ENCODE measurements at places on chromosomes 5 and 9.

DNA sequence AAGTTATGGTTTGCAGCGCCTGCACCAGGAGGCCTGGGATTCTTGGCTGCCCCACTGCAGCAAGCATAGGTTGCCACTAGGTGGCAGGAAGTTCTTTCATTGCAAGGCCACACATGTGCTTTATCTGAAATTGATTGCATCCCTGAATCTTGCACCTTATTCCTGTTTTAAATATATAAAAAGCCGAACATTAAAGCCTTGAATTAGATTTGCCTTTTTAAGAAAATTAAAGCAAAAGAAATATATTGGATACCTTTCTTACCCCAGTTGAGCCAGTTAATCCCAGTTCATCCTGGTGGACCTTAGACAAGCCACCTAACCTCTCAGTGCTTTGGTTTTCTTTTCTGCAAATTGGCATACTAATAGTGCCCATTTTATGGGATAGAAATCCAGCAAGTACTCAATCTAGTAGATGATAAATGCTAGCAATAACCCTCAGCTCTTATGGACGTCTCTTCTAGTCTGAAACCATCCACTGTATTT, 6.3 kb upstream of the TRMT10B start:
- DNase-seq = no peak

DNA sequence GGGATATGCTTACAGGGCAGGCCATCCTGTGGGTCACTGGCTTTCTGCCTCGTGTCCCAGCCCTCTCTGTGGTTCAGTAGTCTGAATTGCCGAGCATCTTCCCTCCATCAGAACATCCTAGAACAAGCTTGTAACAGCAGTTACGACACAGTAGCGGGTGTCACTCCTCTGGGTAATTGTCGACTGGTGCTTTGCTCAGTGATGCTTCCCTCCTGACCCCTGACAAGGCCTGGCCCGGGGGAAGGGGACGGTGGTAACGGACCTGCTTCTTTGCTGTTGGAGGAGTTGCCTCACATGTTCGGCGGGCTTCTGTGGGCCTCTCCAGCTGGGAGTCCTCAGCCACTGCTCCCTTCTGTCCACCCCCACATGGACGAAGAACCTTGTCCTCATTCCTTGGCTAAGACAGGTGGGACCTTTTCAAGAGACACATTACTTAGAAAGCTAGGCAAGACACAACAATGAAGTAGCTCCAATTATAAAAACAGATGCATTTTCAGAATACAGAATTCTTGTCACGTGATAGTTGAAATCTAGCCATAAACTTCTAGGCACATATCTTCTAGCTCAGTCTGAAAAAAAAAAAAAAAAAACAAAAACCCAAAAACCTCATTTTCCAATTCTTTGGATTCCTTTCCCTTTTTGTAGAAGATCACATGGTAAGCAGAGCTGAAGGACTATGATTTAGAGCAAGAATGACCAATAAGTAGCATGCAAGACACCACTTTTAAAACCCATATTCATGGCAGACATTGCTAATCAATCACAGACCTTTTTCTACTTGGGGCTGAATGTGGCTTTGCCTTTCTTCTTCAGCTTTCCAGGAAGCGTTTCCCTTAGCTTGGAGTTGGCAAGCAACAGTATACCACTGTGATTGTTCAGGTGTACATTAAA, 25.0 kb downstream of the HMCN2 start:
- no peak for DNase-seq

DNA sequence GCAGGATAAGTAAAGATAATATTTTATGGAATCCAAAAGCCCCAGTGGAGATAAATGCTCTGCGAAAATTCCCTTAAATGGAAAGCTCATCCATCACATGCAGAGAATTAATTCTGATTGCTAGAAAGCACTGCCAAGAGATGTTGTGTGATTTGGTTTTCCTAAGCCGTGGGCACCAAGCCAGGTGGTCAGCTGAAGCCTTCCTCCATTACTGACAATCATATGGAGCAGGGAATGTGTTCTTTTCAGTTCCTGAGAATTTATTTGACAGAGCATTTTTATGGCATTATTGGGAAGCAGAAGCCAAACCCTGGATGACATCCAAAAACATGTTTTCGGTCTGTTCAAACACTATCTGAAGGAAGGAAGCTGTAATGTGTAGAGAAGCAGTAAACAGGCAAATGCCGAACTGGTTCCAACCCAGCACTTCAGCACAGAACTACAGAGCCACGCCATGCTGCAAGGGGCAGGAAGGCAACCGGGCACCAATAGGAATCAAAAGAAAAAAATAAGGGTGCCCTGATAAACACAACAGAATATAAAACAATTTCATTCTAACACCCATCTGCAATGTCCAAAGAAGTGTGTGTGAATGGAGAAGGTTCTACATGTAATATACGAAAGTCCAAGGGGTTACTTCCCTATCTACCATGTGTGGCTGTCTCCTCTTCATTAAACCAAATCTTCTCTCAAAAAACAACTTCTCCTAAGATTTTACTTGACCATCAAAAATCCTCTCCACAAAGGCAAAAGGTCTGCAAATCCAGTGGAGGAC, 12.3 kb downstream of the ARSB start:
- DNase-seq = no peak

DNA sequence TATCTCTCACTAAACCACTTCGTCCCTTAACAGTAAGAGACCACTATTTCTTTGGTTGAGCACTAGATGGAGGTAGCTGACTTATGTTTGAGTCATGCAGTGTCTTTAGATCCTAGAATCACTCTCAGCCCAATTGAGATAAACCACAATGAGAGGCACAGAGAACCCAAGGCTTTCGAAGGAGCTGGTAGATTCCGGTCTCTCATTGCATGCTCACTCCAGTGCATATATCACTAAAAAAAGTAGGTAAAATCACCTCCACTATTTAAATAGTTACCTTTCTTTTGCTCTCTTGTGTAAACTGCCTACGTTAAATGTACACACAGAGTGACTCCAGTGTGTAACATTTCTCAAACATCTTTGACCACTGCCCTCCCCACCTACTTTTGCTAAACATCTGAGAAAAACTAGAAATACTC, 27.6 kb downstream of the ACTL7A start:
- DNase-seq = no peak

DNA sequence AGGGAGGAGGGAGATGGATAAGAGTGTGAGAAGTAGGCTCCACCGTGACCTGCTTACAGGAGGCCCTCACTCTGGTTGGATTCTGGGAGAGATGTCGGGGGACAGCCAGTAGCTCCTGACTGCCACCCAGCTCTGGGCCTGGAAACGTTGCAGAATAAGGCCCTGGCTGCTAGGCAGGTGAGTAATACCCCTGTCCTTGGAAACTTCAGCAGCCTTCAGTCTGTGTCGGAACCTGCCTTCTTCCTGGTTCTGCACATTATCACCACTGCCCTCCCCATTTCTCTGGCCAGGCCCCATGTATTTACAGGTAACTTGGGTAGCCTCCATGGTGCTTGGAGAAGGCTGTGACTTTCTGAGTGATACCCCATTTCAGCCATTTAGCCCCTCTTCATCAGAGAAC, 26.8 kb downstream of the FAXDC2 start:
- no peak for DNase-seq

DNA sequence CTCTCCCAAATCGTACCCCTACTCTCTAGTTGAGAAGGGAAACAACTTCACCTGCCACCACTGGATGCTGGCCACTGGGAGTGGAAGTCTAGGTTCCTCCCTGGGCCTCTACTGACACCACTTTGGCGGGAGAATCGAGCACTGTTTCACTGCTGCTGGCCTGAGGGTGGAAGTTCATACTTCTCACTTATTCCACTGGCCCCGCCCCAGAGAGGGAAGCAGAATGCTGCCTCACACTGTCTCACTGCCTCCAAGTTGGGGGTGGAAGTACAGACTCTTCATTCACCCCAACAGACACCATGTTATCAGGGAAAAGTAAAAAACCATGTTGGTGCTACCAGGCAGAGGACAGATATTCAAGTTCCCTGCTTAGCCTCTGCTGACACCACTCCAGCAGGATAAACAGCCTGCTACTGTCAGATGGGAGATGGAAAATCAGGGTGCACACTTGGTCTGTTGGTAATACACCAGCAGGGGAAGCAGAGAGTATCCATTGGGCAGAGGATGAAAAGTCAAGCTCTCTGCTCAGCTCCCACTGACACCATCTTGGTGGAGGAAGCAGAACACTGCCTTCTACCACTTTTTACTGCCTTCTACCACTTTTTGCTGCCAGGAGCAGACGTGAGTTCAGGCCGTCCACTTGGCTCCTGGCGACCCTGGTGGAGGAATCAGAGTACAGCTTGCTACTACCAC, 159.4 kb downstream of the SIL1 start:
- DNase-seq = no peak

DNA sequence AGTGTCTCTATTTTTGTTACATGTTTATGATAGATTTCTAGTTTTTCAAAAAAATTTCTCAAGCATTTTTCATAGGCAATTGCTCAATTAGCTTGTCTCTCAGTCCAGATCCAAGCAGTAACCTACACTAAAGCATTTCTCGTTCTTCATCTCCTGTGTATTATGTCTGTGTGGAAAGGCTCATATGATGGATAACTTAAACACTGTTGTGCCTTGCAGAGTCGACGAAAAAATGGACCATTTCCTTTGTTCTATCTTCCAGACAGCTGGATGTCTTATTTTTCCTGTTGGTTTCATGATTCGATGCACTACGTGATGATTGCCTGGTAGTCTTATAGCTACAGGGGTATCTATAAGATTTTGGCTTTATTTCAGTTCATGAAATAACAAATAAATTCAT, 347.8 kb downstream of the TRPM3 start:
- DNase-seq = no peak

DNA sequence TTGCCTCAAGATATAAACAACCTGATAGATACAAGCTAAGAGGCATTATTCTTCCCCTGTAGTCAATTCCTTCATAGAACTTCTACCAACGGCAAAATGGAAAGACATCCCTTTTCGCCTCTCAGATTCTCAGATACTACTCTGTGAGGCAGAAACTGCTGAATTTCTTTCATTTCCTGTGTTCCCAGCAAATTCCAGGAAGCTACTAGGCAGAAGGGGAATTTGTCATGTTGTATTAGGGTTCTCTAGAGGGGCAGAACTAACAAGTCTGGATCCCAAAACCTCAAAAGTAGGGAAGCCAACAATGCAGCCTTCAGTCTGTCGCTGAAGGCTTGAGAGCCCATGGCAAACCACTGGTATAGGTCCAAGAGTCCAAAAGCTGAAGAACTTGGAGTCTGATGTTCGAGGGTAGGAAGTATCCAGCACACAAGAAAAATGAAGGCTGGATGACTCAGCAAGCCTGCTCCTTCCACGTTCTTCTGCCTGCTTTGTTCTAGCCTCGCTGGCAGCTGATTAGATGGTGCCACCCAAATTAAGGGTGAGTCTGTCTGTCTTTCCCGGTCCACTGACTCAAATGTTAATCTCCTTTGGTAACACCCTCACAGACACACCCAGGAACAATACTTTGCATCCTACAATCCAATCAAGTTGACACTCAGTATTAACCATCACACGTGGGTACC, 15.2 kb downstream of the RNF180 start:
- no peak for DNase-seq

DNA sequence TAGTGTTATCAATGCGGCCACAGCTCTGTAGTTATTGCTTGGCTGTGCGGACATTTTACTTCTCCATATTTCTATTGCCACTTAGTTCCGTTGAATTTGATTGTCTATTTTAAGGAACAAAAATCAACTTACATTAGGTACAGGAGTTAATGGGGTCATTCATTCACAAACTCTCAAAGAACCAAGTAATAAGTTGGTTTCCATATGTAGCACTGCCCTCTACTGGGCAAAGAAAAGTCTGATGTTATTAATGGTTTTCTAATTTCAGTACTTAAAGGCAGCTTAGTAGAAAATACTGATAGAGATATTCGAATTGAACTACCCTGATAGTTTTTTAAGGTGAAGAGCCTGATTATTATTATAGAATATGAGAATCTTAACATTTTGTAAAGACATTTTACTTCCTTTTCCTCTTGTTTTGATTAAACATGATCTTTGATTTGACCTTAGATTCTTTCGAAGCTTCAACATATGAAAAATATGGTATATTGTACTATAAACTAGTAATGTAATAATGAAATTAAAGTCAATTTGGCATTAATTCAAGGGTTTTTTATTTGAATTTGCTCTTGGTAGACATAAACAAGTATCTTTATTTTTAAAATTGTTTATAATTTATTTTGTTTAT, 119.5 kb upstream of the CTNND2 start:
- DNase-seq = no peak

GRCh38 chr5:32092938-32093812, 80.9 kb downstream of the GOLPH3 start:
- peak; percentile 48 for DNase-seq

DNA sequence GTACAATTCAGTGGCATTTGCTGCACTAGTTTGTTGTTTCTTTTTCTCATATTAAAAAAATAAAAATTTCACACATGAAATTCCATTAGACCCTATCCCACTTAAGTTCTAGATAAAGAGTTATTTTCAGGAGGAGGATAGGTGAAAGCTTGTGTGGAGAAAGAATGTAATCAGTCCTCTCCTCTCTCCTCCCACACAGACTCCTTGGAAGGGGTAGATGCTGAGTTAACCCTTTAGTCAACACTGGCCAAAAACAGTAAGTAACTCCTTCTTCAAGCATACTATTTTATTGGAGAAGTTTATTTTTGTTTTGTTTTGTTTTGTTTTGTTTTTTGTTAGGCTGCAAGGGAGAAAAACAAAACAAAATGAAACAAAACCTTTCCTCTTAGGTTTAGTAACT, 30.6 kb upstream of the LMNB1 start:
- DNase-seq = no peak

- DNase-seq = no peak
Measured at GRCh38 chr9:3578786-3579185, 53.0 kb upstream of the RFX3 start.

DNA sequence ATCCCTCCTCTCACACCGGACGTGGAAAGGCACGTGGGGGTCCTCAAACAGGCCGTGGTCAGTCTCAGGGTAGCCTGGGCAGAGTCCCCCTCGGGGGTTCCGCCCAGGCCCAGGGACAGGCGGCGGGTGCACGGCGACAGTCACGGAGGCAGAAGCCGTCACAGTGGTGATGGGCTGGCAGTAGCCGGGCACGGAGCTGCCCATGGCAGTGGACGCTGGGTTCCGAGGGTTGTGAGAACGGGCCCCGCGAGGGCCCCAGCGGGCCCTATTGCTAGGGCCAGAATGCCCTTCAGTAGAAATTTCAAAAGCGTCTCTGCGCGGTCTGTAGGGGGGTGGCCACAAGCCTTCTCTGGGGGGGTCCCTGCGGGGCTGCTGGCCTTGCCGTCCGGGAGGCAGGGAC, 69.8 kb downstream of the PTCH1 start:
- DNase-seq = no peak

All from NCI-H187 (cell line).